ENCODE measurements at places on chromosomes 16 and 17.

- no peak for DNase-seq
Measured at GRCh38 chr16:78503602-78504001, 404.1 kb downstream of the WWOX start.

DNA sequence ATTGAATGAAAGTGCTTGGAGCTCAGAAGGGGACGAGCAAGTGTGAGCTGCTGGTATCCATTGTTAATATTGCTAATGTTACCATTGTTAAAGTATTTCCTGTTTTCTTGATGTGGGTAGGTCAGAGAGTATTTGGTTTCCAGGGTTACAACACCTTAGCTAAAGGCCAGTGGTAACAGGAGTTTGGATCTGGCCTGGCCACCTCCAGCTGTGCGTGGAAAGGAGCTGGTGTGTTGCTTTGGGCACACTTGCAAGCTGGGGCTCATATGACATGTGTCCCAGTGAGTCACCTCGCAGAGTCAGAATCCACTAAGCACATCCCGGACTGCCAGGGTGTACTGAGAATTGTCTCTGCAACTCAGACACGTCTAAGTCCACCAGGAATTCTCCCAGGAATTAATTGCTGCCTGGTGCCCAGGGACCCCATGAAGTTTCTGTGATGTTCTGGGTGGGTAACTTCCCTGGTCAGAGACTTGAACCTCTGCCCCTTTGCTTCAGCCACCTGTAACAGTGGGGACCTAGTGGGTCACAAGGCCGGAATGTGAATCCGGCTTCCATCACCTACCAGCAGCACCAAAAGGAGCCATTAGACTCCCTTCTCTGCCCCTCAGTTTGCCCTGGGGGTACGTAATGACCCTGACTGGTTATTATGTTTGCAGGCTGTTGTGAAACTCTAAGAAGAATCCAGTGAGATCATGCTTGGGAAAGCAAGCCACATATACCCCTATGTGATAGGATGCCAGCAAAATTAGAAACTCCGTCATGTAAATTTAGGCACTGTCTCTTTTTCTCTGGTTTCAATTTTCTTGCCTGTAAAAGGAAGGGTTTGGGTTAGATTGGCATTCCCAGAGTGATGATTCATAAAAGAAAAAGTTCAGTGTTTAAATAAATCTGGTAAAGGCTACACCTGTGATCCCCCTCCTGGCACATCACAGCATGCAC, 12.8 kb downstream of the SLC6A2 start:
- DNase-seq = no peak

- no peak for DNase-seq
Measured at GRCh38 chr16:77171745-77172635, 19.0 kb upstream of the MON1B start.

DNA sequence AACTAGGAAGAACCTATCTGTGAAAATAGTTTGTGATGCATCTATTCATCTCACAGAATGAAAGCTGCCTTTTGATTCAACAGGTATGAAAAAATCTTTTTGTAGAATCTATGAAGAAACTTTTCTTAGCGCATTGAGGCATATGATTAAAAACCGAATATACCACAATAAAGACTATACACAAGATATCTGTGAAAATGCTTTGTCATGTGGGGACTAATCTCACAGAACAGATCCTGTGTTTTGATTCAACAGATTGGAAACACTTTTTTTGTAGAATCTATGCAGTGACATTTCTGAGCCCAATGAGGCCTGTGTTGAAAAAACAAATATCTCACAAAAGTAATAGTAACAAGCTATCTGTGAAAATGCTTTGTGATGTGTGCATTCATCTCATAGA, 2247.5 kb downstream of the TP53TG3F start:
- DNase-seq = no peak

DNA sequence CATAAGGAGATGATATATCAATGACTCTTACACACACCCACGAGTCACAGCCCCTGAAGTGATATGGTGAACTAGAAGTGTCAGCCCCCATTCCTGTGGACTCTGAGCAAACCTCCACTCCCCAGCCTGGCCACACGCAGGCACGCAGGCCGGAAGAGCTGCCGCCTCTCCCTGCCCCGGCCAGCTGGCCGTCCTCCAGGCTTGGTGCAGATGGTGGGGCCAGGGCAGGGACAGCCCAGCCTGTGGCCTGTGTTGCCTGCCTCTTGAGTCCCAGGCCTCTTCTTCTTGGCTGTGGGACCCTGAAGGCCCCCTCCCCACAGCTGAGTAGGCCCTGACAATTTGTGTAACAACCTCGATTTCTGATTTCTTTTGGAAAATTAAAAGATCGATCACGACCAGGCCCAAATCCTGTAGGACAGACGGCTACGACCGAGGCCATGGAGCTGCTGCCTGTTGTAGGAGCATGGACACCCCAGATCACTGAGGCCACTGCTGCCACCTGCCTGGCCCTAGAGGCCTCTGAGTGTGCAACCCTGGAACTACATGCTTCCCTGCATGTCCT, 10.0 kb upstream of the MPRIP start:
- DNase-seq = peak; percentile 85

DNA sequence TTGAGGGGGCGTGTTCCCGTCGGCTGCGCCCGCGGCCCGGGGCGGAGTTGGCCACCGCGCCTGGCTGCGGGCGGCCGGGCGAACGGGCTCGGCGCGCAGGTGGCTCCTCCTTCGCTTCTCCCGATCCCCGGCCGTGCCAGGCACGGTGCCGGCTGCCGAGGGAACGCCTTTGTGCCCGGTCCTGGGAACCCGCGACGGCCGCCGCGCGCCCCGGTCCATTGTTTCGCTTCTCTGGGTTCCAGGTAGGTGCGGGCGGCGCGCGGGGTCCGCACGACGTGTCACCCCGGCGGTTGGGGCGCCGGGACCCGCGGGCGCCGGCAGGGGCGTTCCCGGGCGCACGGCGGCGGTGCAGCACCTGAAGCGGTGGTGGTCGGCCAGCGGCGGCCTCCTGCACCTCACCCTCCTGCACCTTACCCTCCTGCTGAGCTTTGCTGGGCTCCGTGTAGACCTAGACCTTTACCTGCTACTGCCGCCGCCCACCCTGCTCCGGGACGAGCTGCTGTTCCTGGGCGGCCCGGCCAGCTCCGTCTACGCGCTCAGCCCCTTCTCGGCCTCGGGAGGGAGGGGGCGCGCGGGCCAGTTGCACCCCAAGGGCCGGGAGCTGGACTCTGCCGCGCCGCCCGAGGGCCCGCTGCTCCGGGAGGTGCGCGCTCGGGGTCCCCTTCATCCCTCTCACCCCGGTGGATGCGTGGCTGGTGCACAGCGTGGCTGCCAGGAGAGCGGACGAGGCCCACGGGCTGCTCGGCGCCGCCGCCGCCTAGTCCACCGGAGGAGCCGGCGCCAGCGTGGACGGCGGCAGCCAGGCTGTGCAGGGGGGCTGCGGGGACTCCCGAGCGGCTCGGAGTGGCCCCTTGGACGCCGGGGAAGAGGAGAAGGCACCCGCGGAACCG, 99.9 kb downstream of the EFCAB13 start:
- DNase-seq = peak; percentile 69

All from upper lobe of right lung (tissue), 1 donor.